Activated CD8-positive, alpha-beta memory T cell treated with anti-CD3 and anti-CD28 coated beads for 1 hour (primary cell): ENCODE measurements at places on chromosomes 7 and 10.

- no peak for DNase-seq
Observed at GRCh38 chr7:39509912-39510311, 56.3 kb upstream of the YAE1 start.

GRCh38 chr10:74103560-74104258 is 46.9 kb downstream of the AP3M1 start:
- DNase-seq, result no peak

GRCh38 chr7:157004521-157005455 is 5.7 kb downstream of the MNX1 start:
- DNase-seq, result no peak

DNA sequence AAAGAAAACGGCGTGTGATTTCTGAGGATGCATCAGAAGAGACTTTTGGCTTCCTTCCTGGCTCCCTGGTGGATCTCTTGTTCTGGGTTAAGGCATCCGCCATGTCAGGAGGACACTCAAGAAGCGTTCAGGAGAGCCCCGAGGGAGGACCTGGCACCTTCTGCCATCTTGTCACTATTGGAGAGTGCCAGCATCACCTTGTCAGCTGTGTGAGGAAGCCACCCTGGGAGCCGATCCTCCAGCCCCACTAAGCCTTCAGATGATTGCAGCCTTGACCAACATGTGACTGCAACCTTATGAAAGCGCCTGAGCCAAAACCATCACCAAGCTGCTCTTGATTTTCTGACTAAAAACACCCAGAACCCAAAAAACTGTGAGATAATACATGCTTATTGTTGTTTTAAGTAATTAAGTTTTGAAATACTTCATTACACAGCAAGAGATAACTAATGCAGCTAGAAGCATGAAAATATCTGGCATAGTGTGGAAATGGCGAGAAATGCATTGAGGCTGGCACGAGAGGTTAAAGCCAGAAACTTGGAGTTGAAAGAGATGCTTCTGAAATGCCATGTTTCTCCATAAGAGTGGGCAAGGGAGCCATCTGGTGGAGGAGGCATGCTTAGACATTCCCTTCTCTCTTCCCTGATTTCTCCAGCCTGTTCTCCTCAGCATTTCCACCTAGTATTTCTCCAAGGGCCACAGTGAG is 5.4 kb upstream of the ZFYVE27 start:
- DNase-seq, result peak; percentile 20

DNA sequence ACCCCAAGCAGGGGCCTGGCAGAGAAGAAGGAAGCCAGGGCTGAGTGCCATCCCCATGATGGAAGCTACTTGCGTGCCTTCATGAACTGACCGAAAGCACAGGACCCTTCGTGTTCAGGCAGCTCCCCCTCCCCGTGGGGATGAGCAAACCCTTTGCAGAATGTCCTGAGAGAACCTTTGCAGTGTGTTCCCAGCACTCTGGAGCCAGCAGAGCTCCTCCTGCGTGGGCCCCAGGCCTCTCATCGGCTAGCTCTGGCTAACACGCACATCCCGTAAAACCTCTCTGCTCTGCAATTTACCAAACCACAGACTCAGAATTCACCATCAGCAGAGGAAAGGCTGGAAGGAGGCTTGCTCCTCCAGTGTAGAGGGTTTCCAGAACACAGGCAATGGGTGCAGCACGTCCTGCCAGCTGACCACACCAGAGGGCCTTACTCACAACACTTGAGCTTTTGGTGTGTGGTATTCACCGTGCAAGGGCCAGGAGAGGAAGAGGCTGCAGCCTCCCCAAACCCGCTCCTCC is 3.1 kb downstream of the SH3PXD2A start:
- no peak for DNase-seq

DNA sequence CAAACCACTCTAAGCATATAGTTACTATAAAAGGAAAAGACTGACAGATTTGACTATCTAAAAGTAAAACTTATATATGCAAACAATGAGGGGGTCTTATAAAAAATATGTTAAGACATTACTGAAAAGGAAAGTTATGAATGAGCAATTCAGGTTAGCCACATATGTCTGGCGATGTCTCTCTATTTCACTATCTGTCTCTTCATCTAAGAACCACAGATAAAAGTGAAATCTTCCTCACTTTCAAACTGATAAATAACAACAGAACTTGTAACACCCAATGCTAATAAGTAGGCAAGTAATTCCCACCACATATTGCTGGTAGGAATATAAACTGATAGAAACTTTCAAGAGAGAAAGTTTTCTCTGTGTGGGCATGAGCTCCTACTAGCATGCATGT is 138.2 kb downstream of the CHCHD3 start:
- DNase-seq, result no peak

- no peak for DNase-seq
Observed at GRCh38 chr7:47480576-47481538, 101.1 kb downstream of the TNS3 start.

- DNase-seq, result no peak
Observed at GRCh38 chr7:77684030-77684429, 12.2 kb upstream of the RSBN1L start.

DNA sequence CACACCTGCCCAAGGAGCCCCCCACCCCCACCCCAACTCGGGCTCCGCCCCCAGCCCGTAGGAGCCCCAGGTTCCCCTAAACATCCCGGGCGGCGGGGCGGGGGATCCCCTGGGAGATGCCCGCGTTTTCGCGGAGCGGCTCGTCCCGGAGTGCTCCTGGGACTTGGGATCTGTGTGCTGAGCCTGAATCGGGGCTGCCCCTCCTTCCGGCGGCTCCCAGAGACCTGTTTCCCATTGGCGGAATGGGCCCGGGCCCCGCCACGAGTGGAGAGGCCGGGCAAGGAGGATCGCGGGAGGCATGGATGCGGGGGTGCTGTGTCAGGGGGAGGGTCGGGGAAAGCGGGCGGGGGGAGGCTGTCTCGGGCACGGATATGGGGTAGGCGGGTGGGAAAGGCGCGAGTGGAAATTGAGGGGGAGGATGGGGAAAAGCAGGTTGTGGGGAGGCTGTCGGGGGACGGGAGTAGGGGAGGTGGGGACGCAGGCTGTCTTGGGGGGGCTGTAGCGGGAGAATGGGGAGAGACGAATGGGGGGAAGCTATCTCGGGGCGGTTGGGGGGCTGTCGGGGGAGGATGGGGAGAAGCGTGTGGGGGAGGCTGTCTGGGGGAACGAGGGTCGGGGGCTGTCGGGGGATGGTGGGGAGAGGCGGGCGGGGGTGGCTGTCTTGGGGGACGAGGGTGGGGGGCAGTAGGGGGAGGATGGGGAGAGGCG is 572 bp upstream of the BHLHA15 start:
- DNase-seq, result no peak

- DNase-seq, result no peak
Observed at GRCh38 chr7:1698201-1698600, 28.1 kb downstream of the ELFN1 start.

DNA sequence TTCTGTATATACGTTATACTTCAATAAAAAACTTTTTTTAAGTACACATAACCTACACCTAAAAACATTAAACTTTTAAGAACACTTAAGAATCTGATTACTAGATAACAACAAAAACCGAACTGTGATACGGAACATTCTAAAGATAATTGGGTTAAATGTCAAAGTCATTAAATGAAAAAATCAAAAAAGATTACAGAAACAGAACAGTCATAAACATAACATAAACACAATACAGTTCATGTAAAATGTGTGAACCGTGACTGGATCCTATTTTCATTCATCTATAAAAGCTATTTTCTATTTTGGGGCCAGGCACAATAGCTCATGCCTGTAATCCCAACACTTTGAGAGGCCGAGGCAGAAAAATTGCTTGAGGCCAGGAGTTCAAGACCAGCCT is 38.6 kb downstream of the ATE1 start:
- no peak for DNase-seq
